ENCODE measurements at places on chromosomes 11 and 22. TPM values are rescaled to one million over a fixed set of nuclear protein-coding genes. Genes with fewer than 3 reads are reported as not detected.

The MS4A15 gene
- total RNA-seq = not detected

DNA sequence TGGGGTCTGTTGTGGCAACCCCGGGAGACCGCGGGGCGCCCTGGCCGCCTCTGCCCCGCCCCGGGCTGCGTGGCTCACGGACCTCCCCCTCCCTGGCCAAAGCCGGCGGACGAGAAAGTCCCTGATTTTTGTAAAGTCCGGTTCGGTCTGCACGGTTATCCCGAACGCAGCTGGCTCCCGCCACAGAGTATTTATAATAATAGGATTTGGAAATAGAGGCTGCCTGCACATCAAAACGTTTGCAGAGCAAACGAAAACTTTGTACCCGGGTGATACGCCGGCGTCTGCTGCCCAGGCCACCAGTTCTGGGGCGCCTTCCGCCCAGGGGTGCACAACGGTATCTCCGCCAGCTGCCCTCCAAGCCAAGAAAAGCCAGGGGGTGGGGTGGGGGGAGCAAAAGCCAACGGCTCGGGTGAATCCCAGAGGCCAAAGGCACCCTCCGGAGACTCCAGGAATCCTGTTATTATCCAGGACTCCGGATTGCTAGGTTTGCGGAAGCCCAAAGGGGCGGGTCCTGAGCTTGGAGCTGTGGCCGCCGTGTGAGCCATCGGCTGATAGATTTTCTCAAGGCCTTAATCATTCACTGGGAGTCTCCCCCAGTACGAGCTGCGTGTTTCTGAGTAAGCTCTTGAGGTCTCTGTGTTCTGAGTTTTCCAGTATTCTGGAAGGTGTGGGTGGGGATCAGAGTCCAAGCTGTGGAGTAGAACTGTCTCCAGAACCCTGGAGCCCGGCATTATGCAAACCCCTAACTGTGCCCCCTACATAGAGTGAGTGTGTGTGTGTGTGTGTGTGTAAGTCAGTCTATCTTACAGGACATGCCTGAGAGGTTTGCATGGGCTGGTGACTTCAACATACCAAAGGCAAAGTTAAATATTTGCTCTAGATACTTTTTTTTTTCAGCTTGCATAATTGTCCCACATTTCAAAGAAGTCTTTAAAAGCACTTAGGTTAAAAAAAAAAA is 673 bp upstream of the SHANK2 start:
- H3K36me3 ChIP-seq = no peaks in the 10 kb centered on the region
- no peaks in the 10 kb centered on the region for H3K27me3 ChIP-seq
- peak; percentile 74 for DNase-seq
- peak overlapping the region; percentile 82 for H3K4me3 ChIP-seq
- H3K4me1 ChIP-seq = peaks cover 20% of the 10 kb centered on the region

DNA sequence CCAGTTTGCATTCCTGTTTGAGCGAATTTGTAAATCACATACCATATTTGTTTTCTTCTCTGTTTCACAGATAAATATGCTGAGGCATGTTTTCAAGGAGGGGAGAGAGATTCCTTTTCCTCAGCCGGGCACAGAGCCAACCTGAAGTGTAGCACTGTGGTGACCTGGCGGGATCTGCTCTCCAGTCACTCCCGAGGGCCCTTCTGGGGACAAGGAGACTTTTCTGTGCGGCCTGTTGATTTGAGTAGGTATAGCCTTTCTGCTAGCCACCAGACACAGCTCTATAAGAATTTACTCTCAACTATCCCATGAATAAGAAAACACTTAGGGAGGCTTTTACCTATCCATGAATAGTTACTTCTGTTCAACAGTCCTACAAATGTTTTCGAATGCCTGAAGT is 63.5 kb upstream of the FDX1 start:
- H3K4me1 ChIP-seq = peaks cover 10% of the 10 kb centered on the region
- H3K4me3 ChIP-seq = no peak overlapping the region

DNA sequence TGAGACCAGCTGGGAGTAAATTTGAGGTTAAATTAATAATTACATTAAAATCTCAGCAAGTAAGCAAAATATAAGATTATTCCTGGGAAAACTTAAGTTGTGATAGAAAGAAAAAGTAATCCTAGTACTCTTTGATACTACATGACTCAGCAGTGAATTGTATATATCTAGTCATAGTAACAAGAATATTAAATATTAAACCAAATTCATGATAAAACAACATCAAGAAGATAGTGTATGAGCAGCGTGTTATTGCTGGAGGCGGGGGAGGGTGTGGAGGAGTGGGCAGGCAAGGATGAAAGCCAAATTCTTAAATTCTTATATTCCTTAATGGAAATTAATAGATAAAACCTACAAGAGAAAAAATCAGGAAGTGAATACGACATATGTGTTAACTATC is 95.2 kb downstream of the WT1 start:
- no peaks in the 10 kb centered on the region for H3K36me3 ChIP-seq
- H3K4me3 ChIP-seq = no peak overlapping the region
- H3K27ac ChIP-seq = no peak overlapping the region
- no peaks in the 10 kb centered on the region for H3K4me1 ChIP-seq
- DNase-seq = no peak

DNA sequence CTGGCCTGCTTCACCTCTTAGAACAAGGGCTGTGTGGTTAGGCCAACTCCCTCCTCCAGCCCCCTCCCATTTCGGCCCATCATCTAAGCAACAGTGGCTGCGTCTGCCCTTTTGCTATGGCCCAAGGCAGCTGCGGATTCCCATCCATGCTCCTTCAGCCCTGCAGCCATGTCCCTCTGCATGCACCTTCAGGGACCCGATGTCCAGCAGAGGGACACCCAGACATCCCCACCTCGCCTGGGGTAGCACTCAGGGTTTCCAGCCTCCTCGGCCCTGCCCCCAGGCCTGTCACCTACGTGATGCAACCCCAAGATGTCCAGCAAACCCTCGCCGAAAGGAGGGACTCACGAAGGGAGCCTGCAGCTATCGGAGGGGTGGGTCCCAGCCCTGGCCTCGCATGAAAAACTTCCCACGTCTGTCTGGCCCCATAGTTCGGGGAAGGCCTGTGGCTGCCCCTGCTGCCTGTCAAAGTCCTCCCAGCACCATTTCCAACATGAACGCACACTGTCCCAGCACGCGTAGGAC is 194.4 kb downstream of the CTTN start:
- no peak for DNase-seq
- H3K4me1 ChIP-seq = no peaks in the 10 kb centered on the region
- H3K27ac ChIP-seq = no peak overlapping the region

DNA sequence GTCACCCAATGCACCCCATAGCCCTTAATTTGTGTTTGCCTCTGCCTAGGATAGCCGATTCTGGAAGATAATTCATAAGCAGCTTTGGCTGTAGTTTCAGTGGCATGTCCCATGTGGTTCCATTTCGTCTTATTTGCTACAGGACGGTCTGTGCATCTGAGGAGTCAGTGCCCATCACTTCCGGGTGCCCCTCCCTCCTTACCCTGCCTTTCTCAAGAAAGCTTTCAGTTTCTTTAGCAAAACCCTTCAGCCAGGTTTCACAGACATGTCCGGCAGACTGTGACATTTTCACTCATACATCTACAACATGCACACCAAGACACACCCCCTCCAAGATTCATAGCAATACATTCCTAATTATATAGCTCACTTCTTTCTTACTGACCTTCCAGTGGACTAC is 14.3 kb downstream of the TP53AIP1 start:
- H3K36me3 ChIP-seq = no peaks in the 10 kb centered on the region
- H3K27me3 ChIP-seq = no peaks in the 10 kb centered on the region
- H3K4me3 ChIP-seq = no peak overlapping the region
- no peaks in the 10 kb centered on the region for H3K4me1 ChIP-seq
- no peak for DNase-seq
- no peak overlapping the region for H3K27ac ChIP-seq

DNA sequence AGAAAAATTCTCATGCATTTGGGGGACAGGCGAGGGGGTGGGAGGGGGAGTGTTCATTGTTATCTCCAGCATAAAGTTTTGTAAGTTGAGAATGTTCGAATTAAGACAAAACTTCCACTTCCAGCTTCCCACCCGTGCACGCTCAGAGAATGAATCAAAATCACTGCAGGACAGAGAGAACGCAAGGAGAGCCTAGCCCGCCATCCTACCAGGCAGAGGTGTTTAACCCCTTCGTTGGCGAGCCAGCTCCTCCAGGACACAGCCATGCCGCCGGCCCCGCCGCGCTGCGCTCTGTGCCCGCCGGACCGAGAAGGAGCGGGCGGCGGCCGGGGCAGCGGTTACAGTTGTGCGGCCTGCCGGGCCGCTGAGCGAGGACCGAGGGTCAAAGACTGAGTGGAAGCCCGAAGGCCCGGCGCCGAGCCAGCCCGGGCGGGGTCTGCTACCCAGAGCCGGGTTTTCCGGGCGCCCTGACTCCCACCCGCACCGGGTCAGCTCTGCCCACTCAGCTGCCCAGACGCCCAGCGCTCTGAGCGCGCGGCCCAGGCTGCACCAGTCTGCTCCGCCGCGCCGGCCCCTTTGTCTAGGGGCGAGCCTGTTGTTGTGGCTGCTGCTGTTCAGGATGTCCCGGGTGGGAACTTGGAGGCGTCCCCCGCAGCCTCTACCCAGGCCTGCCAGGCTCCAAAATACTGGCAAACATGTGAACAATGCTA is at the start of gene NOX4:
Gene NOX4 (minus strand): TSS at position 395 of the 710 bp plus-strand sequence. CDS start 129 bp downstream, at position 266.
- H3K4me1 ChIP-seq = peaks cover 3% of the 10 kb centered on the region
- DNase-seq = peak; percentile 20
- no peaks in the 10 kb centered on the region for H3K36me3 ChIP-seq
- H3K4me3 ChIP-seq = peak within 1 kb of the TSS; percentile 9
- H3K27me3 ChIP-seq = no peaks in the 10 kb centered on the region

DNA sequence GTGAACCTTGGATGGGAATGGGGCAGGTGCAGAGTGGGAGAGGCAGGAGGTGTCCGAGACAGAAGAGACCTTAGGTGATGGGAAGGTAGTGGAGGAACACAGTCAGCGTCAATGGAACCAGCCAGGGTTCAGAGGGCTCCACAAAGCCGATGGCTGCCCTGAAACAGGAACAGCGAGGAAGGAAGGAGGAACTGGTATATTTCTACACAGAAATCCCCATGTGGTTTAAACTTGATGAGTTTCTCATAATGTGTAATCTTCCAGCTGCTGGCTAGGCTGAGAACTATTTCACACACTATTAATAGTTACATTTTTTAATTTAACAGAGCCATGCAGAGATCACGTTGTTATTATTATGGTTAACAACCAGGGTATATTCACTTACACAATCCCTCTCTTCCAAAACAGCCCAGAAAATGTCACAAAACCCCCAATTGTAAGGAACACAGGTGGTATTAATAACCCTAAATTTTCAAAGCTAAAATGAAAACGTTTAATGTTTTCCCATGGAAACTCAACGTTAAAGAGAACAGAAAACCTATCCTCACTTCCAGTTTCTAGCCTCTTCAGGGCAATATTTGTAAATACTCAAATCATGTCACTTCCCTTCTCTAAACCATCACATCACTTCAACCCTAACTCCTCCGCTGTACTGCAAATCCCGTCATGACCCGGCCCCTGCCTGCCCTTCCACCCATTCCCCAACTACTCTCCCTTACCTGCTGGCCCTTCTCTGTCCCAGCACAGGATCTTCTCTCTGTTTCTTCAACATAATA is 74.5 kb upstream of the ARFGAP3 start:
- no peak for DNase-seq
- peak overlapping the region; percentile 89 for H3K27ac ChIP-seq
- no peaks in the 10 kb centered on the region for H3K27me3 ChIP-seq
- H3K36me3 ChIP-seq = no peaks in the 10 kb centered on the region

DNA sequence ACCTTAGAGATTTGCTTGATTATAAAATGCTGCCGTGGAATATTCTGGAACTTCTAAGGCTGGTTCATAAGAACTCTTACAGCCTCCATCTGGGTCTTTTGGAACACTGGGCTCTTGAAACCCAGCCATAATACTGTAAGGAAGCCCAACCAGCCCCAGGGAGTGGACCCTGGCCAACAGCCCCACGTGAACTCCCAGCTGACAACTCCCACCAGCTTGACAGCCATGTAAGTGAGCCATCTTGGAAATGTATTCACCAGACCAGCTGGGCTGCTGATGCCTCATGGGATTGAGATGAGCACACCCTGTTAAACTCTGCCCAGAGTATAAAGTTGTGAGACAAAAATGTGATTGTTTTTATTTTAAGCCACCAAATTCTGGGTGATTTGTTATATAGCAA is 378.7 kb upstream of the RAG2 start:
- no peaks in the 10 kb centered on the region for H3K36me3 ChIP-seq
- H3K4me1 ChIP-seq = no peaks in the 10 kb centered on the region
- H3K27me3 ChIP-seq = no peaks in the 10 kb centered on the region
- no peak overlapping the region for H3K27ac ChIP-seq
- DNase-seq = no peak

DNA sequence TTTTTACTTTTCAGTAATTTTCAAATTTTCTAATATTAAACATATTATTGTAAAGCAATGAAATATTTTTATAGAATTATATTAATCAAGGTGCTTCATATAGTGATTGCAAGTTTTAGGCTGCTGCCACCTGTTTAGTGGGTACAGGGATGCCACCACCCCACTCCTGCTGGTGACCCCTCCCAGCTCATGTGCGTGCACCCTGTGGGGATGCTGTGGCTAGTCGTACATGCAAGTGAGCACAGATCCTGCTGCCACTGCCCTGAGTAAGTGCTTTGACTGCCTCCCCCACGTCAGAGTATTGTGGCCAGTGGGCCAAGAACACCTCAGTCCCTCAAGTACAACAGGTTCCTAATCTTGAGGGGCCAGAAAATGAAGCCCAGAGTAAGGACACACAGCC is 320.1 kb upstream of the DDI1 start:
- H3K27ac ChIP-seq = no peak overlapping the region
- H3K4me3 ChIP-seq = no peak overlapping the region

GRCh38 chr11:129143335-129143734 is 48.8 kb downstream of the ARHGAP32 start:
- H3K4me3 ChIP-seq = no peak overlapping the region
- H3K36me3 ChIP-seq = no peaks in the 10 kb centered on the region
- H3K4me1 ChIP-seq = peaks cover 12% of the 10 kb centered on the region
- peak; percentile 63 for DNase-seq
- H3K27ac ChIP-seq = no peak overlapping the region
- H3K27me3 ChIP-seq = no peaks in the 10 kb centered on the region
